Colonic mucosa (tissue), 4 donors: ENCODE measurements at places on chromosomes 2 and 18. TPM values are rescaled to one million over a fixed set of nuclear protein-coding genes. Genes with fewer than 3 reads are reported as not detected.

LHCGR gene
- not detected for total RNA-seq

RGPD6 gene
- total RNA-seq: 25.5 TPM

DNA sequence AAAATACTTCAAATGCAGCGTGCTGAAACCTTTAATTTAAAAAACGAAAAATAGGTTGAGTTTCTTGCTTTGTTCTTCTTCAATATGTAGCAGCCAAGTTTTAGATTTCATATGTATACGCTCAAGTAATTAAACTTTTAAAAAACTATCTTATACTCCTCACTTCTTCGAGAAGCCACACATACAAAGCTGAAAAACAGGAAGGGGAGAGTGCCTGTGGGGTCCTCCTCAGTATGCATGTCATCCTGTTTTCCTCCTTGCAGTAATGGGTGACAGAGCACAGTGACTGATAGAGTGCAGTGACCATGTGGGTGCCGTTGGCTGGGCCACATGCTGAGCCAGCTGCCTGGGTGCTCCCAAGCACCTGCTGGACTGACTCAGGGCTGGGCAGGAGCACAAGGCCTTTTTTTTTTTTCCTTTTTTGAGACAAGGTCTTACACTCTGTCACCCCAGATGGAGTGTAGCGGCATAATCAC lies 33.3 kb downstream of the UXS1 start:
- H3K4me3 ChIP-seq: no peak overlapping the region
- no peaks in the 10 kb centered on the region for H3K36me3 ChIP-seq
- DNase-seq: no peak
- no peak overlapping the region for H3K27ac ChIP-seq

GRCh38 chr18:55235094-55235461 lies 275.8 kb upstream of the CCDC68 start:
- no peaks in the 10 kb centered on the region for H3K36me3 ChIP-seq
- no peaks in the 10 kb centered on the region for H3K4me1 ChIP-seq
- H3K27ac ChIP-seq: no peak overlapping the region

- H3K4me1 ChIP-seq: no peaks in the 10 kb centered on the region
- H3K36me3 ChIP-seq: no peaks in the 10 kb centered on the region
- DNase-seq: no peak
Measured at GRCh38 chr2:33122726-33123125, 176.0 kb downstream of the LTBP1 start.
